ENCODE measurements at places on chromosomes 5 and 9.

GRCh38 chr5:171841984-171842776, 56.6 kb downstream of the SMIM23 start:
- DNase-seq, result no peak

DNA sequence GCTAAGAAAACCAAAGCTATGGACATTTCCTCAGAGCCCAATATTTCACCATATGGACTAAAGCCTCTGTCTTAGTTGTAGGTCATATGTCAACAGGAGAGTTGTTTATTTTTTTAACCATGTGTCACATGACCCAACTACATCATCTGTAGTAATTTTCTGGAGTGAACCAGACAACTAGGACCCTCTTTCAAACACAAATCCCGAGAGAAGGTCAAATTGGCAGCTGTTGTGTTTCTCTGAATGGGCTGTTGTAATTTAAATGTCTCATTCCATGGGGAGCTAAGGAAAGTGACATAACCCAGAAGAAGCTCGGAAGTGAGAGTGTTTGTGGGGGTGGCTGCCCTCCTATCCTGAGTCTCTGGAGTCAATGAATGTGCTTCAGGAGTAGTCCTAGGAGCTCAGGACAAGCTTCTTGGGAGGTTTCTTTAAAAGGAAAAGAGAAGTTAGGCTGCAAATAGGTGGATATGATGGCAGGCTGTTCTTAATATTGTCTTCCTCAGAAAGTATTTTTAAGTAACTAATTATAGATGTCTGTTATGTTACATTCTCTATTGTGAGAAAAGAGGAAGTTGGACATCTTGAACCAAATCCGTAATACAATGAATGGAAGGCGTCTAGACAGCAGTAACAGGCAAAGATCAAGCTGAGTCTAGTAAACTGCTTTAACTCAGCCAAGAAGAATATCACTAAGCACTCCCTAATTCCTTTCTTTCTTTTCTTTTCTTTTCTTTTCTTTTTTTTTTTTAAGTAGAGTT, 50.1 kb downstream of the TMEM167A start:
- no peak for DNase-seq

DNA sequence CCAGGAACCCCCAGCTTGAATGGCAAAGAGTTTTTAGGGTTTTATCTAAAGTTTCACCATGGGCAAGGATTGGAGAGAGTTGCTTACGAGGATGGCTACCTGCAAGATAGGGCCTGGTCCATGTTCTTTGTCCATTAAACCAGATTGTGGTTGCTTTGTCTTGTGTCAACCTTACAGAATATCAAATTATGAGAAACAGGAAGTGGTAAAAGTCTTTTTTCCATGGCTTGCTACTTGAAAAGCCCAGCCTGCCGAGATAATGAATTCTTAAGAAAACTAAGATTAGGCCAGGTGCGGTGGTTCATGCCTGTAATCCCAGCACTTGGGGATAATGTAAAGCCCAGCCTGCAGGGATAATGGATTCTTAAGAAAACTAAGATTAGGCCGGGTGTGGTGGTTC, 24.4 kb downstream of the ZNF474 start:
- no peak for DNase-seq

GRCh38 chr5:75078027-75078426, 25.7 kb upstream of the GCNT4 start:
- DNase-seq, result no peak

DNA sequence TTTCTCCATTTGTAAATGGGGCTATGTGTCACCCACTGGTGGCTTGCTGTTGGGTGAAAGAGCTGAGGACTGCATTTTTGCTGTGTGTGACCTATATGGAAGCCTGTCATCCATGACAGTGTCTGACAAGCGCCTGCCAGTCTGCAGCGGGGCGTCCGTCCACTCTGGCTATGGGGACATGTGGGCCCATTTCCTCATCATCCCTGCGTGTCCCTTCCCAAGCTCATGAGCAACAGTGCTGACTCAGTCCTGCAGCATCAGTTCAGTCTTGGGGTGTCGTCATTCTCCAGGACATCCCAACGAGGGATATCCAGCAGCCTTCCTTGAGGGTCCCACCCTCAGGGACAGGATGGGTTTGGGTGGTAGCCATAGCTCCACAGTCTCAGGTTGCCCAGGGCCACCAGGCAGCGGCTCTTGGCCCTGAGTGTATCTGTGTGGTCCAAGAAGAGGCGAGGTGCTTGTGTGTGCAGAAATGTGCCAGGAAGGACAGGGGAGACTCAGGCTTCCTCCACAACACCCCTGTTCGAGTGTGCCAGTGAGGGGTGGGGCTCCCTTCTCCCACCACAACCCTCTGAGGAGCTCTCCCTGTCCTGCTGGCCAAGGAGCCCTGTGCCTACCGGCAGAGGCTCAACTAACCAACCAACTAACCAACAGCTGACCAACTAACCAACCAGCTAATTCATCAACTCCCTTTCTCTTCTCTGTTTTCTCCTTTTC, 2.1 kb downstream of the FGD3 start:
- no peak for DNase-seq

GRCh38 chr5:3122985-3123762, 371.7 kb upstream of the IRX2 start:
- DNase-seq, result no peak

DNA sequence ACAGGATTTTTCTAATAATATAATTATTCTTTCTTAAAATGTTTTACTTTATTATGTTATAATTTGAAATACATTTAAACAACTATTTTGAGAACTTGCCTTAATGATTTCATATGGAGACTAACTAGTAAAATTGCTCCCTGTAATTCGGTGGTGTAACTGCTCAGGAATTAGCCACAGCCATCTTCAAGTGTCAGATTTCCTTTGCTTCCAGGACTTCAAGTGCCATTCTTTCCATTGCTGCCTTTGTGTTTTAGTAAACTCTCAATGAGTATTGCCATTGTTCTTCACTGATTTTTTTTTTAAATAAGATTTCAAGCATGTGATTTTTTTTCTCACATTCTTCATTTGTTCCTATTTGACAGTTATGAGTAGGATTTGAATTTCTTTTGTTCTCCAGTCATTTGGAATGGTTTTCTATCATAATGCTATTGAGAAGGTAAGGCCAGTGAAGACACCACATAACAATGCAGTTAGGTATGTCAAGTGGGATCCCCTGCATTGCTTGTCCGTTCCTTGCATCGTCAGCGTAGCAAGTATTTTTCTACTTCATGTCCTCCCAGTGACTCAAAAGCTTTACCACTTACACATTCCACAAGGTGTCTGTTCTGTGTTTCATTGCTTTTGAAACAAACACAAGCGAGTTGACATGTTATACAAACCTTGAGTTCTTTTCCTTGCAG, 83.7 kb downstream of the LNPEP start:
- DNase-seq, result peak; percentile 48

- peak; percentile 61 for DNase-seq
These were observed 30.0 kb downstream of the RAPGEF1 start for GRCh38 chr9:131709771-131710431.

DNA sequence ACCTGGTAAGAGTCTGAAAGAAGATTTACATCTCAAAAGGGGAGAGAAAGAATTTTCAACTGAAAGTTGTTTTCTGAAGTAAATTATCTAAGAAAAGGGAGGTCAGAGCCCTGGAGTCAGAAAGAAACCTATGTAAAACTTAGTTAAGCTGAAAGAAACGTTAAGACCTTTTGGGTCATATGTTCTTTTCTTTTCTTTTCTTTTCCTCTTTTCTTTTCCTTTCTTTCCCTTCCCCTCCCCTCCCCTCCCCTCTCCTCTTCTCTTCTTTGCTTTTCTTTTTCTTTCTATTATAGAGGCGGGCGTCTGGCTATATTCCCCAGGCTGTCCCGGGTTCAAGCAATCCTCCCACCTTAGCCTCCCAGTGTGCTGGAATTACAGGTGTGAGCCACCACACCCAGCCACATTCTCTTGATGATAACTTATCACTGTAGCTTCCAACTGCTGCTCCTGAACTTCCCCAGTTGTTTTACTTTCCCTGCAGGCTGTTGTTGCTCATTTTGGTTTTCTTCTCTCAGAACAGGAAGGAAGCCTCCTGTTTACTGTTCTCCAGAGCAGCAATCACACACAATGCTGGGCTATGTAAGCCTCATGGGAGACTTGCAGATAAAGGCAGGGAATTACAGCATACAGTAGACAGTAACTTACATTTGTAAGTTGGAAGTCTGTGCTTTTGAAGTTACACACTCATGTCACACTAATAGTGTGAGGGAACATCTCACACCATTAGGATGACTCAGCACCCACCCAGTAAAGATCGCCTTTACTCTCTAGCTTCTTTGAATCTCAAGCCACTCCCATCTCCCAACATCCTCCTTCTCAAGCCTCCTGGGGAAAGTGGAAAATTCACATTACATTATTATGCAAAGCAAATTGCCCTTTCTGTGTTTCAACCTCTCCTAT, 2216.6 kb upstream of the WWC1 start:
- DNase-seq, result no peak

- DNase-seq, result no peak
These were observed 6.9 kb upstream of the TRAF1 start for GRCh38 chr9:120933310-120934055.

- no peak for DNase-seq
These were observed 60.9 kb downstream of the ICE1 start for GRCh38 chr5:5483350-5483749.

- DNase-seq, result no peak
These were observed 311.3 kb upstream of the GRIN3A start for GRCh38 chr9:102049586-102050246.

DNA sequence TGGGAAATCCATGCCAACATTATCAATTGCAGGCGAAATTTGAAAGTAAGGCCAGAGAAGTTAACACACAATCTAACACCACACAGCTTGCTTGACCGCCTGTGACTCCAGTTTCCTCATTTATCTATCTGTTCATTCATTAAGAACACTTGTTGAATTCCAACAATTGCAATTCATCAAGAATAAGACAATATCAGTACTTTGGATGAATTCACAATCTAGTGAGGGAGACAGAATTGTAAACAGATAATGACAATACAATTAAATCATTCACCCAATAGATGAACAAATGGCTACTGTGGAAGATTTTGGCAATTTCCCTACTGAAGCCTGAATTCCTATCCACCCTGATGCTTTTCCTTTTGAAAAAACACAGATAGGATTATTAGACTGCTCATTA, 181.6 kb downstream of the TRIM36 start:
- DNase-seq, result no peak

- DNase-seq, result no peak
These were observed 159.3 kb downstream of the TMC1 start for GRCh38 chr9:72680593-72681282.

DNA sequence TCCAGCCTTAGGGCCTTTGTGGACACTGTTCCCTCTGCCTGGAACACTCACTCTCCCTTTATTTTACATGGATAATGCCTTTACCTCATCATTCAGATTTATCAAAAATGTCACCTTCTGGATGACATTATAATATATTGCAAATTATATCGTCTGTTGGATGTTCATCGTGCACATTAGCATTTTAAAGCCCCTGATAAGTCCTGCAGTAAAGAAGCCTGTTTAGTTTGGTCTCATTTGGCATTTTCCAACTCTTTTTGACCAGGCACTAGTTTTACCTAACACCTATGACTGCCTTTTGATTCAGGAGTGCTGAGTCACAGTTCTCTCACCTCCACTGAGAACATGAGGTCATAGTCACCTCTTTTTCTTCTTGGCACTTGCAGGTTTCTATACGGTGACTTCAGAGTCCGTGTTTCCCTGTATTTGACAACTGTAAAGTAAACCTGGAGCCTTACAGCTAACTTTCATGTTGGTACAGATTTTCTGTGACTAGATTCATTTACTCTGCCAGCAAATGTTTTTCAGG, 57.7 kb upstream of the STC2 start:
- DNase-seq, result no peak

GRCh38 chr9:2359891-2360471, 261.6 kb upstream of the VLDLR start:
- DNase-seq, result no peak

GRCh38 chr5:165014439-165014838, 1509.0 kb downstream of the MAT2B start:
- DNase-seq, result no peak

- DNase-seq, result no peak
These were observed 11.3 kb upstream of the GGTA1 start for GRCh38 chr9:121510766-121511550.

DNA sequence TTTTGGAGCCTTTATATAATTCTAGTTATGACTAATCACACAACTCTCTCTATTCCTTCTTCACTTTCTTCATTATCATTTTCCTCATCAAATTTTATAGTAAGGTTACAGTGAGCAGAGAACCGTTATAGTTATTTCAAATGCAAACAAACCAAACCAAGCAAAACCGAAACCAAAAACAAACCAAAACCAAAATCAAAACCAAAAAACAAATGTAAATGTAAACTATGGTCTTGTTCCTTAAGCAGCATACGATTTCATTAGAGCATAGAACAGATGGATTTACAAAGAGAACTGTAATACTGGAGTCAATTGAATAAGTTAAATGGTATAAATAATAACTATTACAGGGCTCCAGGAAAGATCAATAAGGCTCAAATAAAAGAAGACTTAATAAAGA, 447.1 kb downstream of the LRRC70 start:
- DNase-seq, result no peak

DNA sequence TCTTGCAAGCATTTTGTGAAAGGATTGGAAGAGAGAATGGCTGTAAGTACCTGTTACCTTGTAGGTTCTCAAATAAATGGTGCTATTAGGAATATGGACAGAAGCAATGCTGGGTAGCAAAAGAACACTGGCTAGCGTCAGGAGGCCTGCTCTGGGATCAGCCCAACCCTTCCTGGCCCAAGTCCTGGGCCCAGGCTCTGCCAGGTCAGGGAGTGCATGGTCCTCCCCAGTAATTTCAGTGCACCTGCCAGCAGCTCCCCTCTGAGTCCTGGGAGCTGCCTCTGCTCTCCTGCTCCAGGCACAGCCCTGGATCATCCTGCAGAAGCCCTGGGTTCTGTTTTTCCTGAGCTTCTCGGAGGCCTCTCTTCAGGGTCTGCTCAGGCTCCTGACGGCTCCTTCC, 89.5 kb upstream of the ARAP3 start:
- no peak for DNase-seq

Data from fibroblast of skin of right quadriceps (primary cell).